Lung microvascular endothelial cell (primary cell): ENCODE measurements at places on chromosomes 6 and 20.

DNA sequence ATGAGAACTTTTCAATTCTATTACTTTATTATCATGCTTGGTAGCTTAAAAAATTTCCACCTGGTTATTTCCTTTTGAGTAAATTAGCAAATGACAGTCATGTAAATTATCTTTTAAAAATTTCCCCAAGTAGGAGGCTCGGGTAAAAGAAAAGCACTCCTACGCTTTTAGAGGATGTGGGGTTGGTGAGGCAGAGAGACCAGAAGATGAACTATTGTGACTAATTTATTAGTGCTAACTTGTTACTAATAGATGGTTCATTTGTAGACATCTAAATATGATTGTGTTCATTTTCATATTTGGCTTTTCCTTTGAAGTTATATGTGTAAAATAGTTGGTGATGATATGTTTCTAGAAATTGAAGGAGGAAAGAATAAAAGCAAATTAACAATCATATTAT is 27.0 kb downstream of the ZNF292 start:
- no peak for DNase-seq

GRCh38 chr6:39037707-39038106 is 10.9 kb upstream of the GLP1R start:
- no peak for DNase-seq

DNA sequence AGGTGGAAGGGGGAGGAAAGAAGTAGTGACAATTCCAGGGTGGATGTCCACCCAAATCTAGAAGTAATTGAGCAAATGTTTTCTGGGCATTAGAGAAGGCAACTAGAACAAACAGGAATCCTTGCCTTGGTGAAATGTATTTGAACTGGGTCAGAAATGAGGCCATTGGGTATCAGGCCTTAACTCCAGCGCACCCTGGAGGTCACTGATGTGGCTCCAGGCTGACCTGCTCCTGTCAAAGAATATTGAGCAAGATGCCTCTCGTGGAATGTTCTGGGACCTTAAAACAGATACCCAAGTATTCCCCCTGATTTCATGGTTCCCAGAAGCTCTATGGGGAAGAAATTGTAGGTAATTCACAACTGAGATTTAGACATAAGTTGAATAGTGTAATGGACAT is 6.9 kb downstream of the HLA-DPB1 start:
- DNase-seq = peak; percentile 56

DNA sequence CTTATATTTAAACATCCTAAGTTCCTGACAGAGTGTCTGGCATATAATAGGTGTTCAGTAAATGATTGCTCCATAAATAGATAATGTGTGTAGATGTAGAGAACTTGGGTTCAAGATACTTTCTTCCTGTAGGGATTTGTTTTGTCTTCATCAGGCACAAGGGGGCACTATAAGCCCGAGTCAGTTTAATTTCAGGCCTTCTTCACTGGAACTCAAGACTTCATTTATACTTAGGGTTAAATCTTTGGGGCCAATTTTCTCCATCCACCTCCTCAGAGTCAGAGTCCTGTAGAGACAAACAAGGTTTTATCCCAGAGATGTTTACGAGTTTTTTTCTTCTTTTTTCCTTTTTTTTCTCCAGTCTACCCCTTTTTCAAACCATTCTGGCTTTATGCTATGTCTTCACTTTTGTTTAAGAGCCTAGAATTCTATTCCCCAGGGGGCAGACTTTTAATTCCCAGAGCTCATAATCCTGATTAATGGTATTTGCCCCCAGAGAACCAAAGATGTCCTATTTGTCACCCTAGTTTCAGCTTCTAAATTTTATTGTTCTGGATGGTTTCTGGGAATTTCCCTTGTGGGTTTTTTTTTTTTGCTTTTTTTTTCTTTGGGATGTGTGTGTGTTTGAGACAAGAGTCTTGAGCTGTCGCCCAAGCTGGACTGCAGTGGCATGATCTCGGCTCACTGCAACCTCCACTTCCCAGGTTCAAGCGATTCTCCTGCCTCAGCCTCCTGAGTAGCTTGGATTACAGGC is 88.4 kb downstream of the HFE start:
- peak; percentile 70 for DNase-seq

GRCh38 chr6:105940990-105941389 is 145.1 kb upstream of the PRDM1 start:
- no peak for DNase-seq

GRCh38 chr6:6741264-6741663 is 152.7 kb downstream of the LY86 start:
- DNase-seq = no peak

GRCh38 chr20:32333988-32334885 is 23.9 kb upstream of the ASXL1 start:
- DNase-seq = peak; percentile 80

DNA sequence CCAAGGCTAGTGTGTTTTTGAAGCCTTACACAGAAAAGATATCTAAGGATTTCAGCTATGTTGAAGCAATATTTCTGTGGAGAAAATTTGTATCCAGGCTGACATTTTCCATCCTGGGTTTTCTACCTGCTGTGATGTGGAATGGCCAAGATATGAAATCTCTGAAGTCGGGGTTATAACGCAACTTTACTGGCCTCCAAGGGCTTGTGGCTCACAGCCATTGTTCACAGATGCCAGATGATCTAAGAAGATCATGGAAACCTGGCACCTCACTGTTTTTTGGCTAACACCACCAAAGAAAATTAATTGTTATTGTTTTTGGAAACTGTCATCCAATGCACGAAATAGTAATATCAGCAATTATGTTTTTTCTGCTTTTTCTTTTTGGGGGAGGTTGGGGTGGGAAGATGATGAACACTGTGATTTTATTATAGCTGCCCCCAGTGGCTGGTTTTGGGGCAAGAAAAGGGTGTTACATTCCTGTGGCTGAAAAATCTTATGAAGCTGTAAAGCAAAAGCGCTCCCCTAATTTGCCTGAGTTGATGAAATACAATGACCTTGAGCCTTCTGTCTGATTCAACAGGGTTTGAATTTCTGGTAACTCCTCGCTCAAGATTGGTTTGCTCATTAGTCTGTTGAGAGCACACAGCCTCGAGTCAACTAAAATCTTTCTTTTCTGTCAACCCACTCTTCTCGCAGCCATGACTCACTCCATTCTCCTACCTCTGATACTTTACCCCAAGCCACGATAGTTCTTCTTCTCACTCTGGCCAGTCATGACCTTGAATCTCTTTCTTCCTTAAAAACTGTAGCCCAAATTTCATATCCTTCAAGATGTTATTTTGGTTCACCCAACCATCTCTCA is 236.7 kb downstream of the PAX1 start:
- DNase-seq = no peak

GRCh38 chr6:144662812-144663365 is 377.8 kb downstream of the UTRN start:
- DNase-seq = peak; percentile 10
